Nephron progenitor cell (in vitro differentiated cells): ENCODE measurements at places on chromosomes 1 and 21.

DNA sequence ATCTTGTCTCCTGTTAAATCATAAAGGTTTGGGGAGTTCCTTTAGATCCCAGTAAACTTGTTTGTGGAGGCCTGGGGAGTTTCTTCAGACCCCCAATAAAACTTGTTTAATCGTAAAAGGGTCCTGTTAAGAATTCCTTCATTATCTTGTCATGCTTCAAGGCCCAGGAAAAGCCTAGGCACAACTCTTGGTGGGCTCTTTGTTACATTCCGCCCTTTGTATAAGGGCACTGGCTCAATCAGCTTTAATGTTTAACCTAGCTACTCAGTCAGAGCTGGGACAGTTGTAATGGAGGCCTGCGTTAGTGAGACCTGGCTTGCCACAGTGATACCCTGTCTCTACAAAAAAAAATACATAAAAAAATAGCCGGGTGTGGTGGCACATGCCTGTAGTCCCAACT, 77.2 kb downstream of the MPZL1 start:
- DNase-seq, result no peak

- DNase-seq, result no peak
Measured at GRCh38 chr21:45801989-45802388, 158.5 kb downstream of the PCBP3 start.

DNA sequence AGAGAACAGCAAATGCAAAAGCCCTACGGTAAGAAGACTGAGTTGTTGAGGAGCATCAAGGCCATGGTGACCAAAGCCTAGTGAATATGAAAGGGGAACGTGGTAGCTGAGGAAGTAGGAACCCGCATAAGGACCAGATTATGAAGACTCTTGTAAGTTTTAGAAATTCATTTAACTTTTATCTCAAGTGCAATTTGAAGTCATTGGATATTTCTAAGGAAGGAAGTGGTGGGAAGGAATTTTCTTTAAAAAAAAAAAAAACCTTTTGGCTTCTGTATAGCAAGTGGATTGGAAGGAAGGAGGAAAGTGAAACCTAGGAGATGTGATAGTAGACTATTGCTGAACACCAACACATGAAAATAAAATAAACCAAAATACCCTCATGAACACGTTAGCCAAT, 119.0 kb downstream of the TNFSF18 start:
- DNase-seq, result no peak

- no peak for DNase-seq
Measured at GRCh38 chr1:59094001-59094400, 202.9 kb upstream of the FGGY start.

GRCh38 chr1:39328095-39328494, 123.6 kb downstream of the MACF1 start:
- no peak for DNase-seq

GRCh38 chr1:151887028-151887427, 22.3 kb downstream of the THEM4 start:
- DNase-seq, result no peak

- no peak for DNase-seq
Measured at GRCh38 chr1:15702722-15703550, 18.8 kb downstream of the PLEKHM2 start.

GRCh38 chr1:43237121-43237520, 32.7 kb upstream of the TMEM125 start:
- DNase-seq, result no peak

DNA sequence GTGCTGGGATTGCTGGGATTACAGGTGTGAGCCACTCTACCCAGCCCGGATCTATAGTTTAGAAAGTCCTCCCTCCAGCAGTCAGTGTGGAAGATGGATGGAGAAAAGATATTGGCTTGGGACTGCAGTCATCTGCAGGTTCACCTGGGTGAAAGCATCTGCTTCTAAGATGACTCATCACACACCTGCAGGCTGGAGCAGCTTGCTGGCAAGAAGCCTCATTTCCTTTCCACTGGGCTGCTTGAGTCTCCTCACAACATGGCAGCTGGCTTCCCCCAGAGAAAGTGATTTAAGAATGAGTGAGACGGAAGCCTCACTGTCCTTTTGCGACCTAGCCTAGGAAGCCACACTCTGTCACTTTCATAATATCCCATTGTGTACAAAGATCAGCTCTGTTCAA, 50.0 kb downstream of the FOXO6 start:
- no peak for DNase-seq

DNA sequence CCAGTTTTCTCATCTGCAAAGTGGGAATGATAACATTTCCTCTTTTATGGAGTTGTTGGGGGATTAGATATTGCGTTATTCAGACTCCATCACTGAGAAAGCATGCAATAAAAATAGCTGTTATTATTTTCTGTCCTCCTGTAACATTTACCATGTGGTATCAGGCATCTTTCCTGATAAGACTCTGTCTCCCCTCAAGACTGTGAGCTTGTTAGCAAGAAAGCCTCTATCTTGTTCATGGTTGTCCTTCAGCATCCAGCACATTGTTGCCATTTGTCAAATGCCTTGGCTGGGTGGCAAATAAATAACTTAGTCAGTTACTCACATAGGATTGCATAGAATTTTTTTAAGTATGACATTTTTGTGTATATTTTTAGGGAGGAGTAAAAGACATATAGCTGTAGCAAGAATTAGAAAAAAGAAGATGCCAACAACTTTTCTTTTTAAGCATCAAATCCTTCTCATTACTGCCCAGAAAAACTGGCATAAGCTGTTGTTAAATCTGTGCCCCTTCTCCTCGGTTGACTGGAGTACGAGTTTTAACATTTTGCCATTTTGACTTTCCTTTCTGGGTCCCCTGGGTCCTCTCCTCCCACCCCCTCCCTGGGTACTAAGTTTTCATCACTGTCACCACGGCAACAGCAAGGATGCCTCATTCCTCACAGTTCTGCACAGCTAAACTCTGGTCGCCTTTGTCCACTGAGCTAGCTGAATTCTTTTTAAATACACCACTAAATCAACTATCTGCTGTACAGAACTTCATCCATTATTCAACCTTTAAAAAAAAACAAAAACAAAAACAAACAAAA, 1.0 kb upstream of the JAM2 start:
- DNase-seq, result no peak

- no peak for DNase-seq
Measured at GRCh38 chr21:37155186-37155585, 82.1 kb downstream of the TTC3 start.

DNA sequence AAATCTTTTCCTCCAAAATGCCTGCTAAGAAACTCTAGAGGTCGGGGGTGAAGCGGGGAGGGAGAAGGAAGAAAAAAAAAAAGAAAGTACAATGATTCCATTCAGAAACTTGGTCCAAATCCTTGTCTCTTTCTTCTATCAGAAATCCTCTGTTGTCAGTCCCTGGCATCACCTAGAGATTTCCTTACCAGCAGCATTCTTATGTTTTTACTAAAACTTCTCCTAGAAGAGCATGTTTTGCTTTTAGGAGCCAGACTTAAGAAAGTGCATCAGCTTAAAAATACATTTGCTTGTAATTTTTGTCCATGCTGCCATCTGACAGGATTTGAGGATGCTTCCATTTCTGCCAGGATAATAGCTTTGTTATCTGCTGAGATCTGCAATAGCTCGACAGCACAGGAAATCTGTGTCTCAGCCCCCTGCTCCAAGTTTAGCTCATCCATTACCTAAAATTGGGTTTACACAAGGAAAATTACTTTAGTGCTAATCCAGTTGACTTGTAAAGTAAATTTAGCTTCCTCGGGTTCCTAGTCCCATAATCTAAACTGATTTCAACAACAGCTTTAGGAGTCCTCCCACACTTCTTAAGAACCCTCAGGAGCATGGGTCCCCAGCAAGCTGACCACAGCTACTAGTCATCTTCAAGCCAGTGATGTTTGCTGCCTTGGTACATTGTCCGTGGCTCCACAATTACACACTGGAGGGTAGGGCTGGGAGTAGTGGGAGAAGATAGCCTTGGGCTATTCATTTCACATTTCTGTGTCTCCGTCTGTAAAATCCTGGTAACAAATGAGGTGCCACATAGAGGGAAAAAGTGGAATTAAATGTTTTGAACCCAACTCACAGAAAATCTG, 92.3 kb upstream of the UBE2U start:
- DNase-seq, result no peak

DNA sequence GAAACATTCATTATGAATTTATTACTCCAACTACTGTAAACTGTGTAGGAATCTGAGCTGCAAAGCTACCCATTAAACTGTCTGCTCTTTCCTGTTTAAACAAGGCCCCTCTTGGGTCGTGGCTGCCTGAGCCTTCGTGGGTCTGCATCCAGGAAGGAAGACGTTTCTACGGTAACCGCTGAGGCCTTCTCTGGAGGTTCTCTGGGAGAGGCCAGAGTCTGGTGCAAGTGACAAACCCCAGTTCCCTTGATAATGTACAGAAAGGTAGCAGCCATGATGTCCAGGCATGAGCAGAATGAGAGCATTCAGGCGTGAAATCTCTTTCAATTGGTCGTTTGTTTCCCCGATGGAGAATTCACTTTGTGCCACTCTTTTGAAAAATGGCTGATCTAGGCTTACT, 350.2 kb downstream of the PLPP3 start:
- peak; percentile 30 for DNase-seq

DNA sequence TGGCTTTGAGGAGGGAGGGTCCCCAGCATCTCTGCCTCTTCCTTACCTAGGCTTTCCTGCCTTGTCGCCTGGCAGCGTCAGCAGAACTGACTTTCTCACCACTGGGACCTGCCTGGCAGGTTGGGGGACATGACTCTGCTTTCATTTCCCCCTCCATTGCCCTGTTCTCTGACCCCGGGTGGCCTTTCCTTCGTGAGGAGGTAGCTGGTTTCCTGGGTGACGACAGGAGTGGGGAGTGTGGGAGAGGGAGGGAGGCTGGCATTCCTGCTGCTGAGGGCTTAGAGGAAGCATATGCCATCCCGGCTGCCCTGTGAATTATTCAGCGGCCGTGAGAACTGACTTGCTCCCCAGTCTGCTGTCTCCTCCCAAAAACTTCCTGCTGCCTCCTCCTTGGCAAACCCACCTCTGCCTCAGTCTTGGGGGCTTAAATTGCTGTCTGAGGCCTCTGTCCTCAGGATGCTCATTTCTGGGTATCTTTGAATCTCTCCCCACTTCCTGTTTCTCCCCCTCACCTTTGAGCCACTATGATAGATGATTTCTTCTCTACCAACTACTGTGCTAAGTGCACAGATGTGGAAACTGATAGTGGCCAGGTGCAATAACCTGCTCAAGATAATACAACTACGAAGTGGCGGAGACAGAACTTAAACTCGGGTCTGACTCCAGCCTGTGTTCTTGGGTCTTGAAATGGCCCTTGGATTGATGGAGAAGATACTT, 182.0 kb upstream of the CSF3R start:
- DNase-seq, result no peak

DNA sequence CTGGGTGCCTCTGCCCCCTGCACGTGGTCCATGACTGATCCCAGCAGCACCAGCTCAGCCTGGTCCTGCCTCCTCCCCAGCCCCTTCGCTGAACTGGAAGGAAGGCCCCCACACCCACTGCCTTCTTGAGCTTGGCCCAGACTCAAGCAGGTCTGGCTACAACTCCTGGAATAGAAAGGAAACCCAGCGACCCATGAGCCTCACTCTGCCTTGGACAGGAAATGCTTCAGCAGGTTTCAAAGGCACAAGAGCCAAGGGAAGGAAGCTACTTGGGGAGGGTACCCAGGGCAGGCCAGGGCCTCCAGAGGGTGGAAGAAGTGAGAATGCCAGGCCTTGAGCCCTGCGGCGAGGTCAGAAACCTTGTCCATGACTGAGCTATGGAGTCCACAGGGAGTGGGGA, 35.9 kb upstream of the RD3 start:
- DNase-seq, result no peak

DNA sequence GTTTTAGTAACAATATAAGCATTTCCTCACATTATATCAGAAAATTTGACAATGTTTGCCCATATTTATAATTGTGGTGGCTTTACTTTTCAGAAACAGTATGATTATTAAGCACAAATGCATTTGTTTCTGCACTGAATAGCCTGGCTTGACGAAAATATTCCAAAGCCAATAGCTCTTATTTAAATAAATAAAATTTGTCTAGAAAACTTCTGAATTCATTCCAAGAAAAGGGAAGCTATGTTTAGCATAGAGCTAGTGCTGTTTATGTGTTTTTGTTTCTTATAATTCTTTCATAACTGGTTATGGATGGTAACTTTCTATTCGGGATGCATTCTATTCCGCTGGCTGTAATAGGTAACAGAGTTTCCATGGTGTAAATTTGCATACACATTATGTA, 268.6 kb downstream of the PTBP2 start:
- DNase-seq, result no peak

DNA sequence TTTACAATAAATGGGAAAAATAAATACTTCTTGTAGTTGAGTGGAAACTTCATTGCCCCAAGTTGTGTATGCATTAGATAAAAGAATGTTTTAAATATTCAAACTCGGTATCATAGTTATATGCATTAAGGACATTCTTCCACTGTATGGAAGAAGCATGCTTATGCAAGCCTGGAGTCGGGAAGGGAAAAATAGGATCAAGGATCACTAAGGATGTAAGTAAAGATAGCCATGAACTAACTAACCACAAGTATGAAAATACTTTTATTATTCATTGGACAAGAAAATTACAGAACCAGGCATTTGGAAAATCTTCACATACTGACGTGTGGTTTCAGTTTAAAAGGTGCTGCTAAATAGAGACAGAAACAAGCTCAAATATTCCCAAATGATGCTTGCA, 26.9 kb upstream of the DPYD start:
- DNase-seq, result no peak

DNA sequence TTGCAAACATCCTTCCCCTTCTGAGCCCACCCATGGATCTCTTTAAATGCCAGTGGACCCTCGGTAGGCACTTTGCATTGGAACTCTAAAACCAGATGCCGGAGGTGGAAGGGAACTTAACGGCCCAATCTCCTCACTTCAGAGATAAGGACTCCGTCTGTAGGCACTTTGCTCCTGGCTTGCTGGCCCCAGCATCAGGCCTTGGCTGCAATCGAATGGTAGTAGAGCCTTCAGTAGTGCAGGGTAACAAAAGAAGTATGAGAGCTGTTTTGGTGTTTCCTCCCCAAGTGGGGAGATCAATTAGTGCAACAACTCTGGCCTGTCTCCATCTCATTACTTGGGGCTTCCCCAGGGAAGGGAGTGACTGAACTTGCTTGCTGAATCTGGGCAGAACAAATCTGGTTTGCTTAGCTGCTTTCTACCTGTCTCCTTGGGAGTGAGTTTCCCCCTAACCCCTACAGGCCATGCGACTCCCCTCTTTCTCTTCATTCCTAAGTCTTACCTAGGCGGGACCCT, 70.8 kb downstream of the TENT5C start:
- DNase-seq, result no peak

- no peak for DNase-seq
Measured at GRCh38 chr1:36425791-36426190, 24.5 kb downstream of the OSCP1 start.

DNA sequence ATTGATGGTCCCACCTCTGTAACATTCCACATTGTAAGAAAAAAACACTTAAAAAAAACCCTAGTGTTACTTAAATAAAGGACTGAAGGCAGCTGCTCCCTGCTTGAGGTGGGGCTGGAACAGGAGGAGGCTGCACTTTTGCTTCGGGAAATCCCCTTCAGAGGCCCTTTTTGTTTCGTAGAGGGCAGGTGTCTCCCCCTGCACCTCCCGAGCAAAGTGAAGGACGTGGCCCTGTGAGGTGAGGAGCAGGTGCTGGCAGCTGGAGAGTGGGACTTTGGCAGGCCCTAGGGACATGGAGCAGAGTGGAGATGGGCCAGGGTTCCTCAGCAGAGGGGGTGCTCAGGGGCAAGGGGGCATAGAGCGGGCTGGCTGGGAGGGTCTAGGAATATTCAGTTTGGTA, 33.4 kb upstream of the WNT4 start:
- DNase-seq, result no peak
